ENCODE measurements at places on chromosomes 2 and 18.

DNA sequence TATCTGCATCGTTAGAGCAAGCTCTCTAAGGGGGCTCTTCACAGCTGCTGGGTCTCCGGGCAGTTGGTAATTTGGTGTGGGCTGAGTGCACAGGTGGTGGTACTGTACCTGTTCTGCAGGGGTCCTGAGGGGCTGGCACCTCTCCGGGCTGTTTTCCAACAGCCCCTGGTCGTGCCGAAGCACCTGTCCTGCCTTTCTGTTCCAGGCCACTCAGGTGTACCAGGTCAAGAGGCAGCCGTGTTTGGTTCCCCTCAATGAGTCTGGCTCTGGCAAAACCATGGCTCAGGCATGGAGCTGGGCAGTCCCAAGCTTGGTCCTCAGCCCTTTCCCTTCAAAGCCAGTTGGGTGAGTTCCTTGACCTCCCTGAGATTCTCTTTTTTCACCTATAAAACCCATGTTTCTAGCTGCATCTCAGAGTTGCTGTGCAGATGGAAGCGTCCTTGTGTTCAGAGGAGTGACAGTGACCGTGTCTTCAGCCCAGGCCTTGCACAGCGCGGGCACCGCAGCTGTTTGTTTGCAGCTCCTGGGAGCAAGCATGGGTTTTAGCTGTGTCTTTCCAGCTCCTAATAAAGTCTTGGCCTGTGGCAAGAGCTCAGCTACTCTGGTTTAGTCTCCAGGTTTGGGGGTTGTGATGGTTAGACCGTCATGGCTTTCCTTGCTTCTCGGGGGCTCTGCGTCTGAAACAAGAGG is 110.9 kb downstream of the GLI2 start:
- no peak for DNase-seq

DNA sequence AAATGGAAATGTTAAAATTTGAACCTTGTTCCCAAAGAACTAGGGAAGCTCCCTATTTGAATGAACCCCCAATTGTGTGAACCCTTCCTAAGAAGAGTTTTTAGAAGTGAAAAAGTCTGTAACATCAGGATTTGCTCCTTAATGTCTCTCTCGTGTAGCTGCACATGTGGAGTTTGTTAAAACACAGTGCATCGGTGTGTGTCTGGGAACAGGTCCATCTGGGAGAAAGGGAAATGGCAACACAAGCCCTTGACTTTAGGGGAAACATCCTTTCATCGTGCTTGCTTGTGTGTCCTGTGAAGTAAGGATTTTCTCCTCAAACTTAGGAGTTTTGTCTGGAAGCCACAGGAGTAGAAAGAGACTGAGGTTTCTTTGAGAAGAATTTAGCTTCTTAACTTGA is 203.9 kb downstream of the PRKCE start:
- DNase-seq: no peak

DNA sequence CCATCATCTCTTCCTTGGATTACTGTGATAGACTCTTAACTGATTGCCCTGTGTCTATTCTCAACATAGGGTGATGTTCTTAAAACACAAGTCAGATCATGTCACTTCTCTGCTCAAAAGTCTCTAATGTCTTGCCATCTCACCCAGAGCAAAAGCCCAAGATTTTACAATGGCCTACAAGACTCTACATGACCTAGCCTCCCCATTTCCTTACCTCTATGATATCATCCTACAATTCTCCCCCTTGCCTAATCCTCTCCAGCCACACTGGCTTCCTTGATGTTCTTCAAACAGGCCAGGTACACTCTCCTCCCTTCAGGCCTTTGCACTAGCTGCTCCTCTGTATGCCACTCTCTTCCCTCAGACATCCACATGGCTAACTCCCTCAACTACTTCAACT is 55.1 kb downstream of the ROCK1 start:
- no peak for DNase-seq

GRCh38 chr2:130376433-130377293 is 20.8 kb downstream of the PTPN18 start:
- no peak for DNase-seq

GRCh38 chr2:187126247-187127005 is 277.5 kb upstream of the ZSWIM2 start:
- no peak for DNase-seq

DNA sequence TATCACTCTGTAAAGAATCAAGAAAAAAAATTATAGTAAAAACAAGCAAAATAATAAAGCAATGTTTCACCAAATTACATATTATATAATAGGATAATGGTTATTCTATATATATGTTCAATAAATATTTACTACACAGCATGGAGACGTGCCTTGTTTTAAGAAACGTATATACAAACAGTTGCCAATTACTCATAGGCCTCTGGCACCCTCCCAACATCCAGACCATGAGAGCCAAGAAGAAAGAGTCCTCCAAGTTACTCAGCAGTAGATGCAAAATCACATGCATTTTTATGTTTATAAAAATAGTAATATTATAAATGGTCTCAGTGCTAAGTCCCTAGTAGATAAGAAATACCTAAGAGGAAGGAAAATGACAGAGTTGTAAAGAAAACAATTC is 64.8 kb downstream of the REV1 start:
- DNase-seq: no peak

DNA sequence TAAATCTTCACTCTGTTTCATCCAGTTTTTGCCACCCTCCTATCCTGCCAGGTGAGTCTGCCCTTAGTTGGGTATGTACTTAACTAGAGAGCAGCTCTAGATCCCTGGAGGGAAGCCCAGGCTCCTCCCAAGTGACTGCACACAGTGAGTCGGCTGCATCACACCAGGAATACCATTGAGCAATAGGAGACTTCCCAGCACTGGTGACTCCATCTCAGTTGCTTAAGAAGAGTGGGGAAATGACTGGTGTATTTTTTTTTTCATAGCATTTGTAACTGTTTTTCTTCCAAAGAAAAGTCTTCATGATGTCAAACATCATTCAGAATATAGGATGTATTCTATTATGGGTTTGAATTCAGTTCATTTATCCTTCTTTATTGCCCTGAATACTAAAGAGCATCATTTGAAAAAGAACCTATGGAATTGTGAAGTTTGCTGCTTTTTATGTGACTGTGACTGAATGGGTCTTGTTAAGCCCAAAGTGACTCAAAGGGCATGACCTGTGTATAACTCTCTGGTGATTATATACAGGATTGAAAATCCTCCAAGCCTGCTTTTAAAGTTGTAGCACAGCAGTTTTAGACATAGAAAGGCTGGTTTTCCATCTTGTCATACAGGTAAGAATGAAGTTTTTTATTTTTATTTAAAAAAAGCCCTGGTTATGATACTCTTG is 84.3 kb downstream of the MAP3K20 start:
- peak; percentile 14 for DNase-seq

GRCh38 chr2:203797276-203797675 is 70.3 kb upstream of the CTLA4 start:
- no peak for DNase-seq

DNA sequence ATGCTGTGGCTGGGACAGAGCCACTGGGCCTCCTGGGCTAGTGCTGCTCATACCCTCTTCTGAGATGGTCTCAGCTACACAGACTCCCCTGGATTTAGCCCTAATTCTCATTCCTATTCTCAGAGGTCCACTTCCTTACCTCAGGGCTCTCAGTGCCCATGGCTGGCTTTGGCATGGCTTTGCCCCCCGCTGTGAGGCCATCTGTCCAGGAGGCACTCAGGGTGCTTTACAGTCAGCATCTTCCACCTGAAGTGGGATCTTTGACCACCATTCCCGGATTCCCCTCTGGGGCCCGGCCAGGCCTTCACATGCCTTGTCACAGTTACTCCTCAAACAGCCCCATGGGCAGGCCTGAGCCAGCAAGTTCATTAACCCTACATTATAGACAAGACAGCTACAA is 161.8 kb downstream of the CELF4 start:
- DNase-seq: no peak

GRCh38 chr2:171711351-171711750 is 24.1 kb downstream of the DYNC1I2 start:
- no peak for DNase-seq

DNA sequence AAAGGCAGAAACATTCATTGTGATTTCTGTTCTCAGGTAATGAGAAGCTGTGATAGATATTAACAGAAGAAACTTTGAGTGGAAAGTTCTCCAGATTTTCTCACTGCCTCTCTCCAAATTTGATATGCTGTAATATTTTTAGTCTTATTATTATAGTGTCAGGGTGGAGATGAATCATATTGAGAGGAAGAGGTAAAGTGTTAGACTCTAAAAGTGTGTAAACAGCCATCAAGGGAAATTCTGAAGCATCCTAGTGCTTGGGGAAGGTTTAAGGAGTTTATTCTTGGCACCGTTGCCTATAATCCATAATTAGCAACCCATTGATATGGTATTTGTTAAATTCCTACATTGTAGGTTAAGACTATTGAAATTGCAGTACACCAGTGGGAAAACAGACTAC is 104.7 kb upstream of the NABP1 start:
- DNase-seq: no peak

DNA sequence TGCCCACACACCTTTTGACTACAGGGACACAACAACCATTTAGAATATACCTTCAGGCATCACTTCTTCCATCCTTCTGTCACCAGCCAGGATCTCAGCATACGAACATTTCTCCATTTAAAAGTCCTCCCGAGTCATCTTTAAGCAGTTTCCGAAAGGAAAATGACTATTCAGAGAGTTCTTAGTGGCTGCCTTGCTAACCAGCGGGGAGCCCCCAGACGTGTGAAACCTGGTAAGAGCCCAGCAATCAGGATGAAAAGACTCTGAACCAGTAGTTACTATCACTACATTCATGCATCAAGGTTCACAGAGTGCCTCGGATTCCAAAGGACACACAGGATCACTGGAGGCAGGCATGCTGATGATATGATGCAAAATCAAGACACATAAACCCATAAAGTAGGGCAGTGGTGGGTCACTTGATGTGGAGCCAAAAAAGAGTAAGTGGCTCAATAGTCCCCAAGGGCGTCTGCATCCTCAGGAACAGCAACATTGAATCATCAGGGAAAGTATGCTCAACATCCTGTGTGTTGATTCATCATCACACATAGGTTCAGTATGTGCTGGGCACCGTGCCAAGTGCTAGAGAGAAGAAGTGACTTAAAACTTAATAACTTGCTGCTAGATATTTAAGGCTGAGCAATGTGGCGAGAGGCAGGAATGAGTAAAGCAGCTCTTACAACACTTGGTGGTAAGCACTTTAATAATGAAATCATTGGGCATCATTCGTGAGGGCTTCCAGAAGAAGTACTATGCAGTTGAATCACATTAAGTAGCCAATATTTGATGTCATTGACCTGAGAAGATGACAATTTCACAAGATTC is 4.4 kb downstream of the CCL20 start:
- DNase-seq: no peak

- DNase-seq: no peak
Observed at GRCh38 chr18:3304832-3305231, 42.9 kb downstream of the MYL12B start.

DNA sequence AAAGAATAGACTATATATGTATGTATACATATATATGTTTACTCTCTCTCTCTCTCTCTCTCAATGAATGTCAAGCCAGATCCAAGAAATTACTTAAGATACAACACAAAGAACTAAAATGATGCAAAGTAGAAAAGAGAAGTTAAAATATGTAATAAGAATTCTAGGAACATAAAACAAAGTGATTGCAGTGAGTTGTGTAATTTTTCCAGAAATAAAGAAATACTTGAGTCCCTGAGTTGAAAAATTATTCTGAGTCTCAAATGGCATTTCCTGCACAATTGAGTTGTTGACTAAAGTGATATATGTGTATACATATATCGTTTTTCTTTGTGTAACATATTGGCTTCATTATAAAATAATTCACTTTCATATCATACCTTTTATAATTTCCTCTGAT is 262.4 kb downstream of the INSIG2 start:
- DNase-seq: no peak

GRCh38 chr2:88639865-88640264 is 12.6 kb upstream of the EIF2AK3 start:
- DNase-seq: no peak

DNA sequence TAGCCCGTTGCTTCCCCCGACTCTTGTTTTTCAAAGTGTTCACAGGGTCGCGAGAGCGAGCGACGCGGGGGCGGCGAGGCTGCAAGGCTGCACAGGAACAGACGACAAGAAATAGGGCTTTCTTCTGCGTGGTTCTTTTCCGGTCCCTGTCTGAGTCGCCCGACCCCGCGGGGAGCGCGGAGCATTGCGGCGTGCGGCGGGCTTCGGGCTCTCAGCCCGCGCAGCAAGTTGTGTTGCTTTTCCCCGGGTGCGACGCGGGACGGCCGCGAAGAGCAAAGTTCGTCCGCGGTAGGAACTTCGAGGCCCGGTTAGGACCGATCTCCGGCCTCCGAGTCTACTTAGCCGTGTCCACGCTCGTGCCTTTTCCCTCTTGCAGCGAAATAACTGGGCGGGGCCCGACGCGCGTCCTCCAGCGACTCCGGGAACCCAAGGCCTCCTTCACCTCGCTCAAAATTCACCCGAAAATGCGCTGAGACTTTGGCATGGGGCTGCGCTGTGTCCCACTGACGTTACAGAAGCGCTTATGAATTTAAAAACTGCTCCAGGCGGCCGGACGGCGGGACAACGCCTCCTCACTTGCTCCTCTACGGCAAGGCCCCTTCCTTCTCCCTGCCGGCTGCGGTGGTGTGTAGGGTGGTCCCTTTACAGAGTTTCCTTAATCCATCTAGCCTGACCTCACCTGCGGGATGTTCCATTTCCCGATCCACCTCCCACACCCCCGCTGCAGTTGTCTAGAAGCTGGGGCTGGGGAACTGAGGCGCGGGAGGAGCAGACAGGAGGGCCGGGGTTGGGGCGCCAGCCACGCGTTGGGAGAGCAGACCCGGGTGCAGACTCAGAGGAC is 1.5 kb upstream of the BCL2L11 start:
- no peak for DNase-seq

DNA sequence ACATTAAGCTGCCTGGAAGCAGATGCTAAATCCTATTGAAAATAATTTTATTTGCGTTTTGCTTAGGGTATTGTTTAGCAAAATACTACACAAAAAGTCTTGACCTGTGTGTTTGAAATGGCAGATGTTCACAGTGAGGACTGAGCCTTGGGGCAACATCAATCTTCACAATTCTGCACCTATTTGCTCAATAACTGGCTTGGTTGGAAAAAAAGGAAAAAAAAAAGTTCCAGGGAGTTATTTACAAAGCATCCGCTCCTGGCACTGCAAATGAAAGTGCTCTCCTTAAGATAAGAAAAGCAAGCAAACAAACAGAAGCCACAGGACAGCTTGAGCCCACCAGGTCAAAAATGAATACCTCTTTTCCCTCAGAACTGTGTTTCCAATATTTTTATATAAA is 77.7 kb downstream of the MAP2 start:
- DNase-seq: peak; percentile 41

GRCh38 chr2:22027345-22028005 is 903.7 kb downstream of the TDRD15 start:
- no peak for DNase-seq

GRCh38 chr2:69628325-69629021 is 15.1 kb downstream of the AAK1 start:
- DNase-seq: no peak

Measured in HAP-1 (cell line).